ENCODE measurements at places on chromosomes 7 and 10. TPM values are rescaled to one million over a fixed set of nuclear protein-coding genes. Genes with fewer than 3 reads are reported as not detected.

GRCh38 chr7:85196696-85197095 is 9.8 kb upstream of the SEMA3D start:
- H3K4me3 ChIP-seq = no peak overlapping the region
- no peak overlapping the region for H3K27ac ChIP-seq
- no peaks in the 10 kb centered on the region for H3K36me3 ChIP-seq
- no peak for DNase-seq

DNA sequence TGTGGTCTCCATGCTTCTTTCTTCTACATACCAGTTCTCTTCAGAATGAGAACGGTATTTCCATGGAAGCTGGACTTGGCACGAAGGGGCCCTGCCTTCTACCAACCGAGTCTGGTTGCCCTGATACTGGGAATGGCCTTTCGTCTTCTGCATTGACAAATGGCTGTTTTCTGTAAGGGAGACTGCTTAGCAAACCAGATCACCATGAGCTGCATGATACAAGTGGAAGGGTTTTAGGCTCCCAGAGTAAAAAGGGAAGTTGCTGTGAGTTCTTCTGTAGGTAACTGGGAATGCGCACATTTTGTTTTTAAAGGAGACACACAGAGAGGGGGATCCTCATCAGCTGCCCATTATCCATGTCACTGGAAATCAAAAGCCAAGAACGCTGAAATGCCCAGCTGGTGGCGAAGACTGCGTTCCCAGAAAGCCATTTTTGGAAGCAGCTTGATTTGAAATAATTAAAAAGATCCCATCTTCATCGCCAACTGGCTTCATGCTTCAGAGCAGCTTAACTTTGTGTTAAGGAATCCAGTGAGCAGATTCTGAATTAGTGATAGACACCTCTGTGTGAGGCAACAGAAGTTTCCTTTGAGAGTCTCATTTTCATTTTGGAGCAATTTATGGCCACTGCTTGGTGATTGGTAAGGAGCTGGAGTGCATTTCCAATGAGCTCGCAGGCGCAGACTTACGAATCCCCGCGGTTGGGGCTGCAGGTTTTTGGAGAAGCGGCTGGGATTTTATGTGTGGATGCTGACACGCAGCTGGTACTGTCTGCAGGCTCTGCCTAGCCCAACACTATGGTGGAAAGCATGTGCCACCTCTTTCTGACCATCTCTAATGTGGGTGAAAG is 672.7 kb upstream of the FOXK1 start:
- H3K27ac ChIP-seq = no peak overlapping the region
- no peaks in the 10 kb centered on the region for H3K27me3 ChIP-seq
- H3K36me3 ChIP-seq = no peaks in the 10 kb centered on the region
- no peak overlapping the region for H3K4me3 ChIP-seq

DNA sequence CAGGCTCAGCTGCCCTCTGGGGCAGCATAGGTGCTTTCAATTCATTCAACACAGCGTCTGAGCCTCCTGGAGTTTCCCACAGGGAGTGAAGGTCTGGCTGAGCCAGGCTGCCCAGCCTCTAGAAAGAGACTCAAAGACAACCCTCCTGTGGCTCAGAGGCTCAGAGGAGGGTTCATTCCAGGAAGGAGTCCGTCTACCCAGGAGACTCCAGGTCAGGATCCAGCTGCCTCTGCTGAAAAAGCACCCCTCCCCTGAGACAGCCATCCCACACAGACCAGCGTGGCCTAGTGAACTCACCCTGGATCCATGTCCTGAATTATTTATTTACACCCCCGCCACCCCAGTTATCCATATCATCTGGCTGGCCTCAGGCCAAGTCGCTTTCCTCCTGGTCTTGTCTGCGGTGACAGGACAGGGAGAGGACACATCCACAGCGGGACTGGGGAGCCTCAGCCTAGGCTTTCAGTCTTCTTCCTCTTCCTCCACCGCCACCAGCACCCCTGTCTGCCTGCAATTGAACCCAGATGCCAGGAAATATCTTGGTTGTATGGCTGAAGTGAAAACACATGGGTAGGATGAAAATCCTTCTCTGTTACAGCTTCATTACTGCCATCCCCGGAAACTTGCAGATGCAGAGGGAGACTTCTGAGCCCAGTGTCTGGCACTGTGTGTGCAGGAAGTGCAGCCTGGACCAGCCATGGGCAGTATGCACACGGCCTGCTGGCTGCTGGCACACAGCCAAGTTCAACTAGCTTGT is 44.0 kb upstream of the COL13A1 start:
- no peaks in the 10 kb centered on the region for H3K36me3 ChIP-seq
- no peak overlapping the region for H3K4me3 ChIP-seq
- no peaks in the 10 kb centered on the region for H3K27me3 ChIP-seq
- DNase-seq = peak; percentile 17
- H3K4me1 ChIP-seq = no peaks in the 10 kb centered on the region

DNA sequence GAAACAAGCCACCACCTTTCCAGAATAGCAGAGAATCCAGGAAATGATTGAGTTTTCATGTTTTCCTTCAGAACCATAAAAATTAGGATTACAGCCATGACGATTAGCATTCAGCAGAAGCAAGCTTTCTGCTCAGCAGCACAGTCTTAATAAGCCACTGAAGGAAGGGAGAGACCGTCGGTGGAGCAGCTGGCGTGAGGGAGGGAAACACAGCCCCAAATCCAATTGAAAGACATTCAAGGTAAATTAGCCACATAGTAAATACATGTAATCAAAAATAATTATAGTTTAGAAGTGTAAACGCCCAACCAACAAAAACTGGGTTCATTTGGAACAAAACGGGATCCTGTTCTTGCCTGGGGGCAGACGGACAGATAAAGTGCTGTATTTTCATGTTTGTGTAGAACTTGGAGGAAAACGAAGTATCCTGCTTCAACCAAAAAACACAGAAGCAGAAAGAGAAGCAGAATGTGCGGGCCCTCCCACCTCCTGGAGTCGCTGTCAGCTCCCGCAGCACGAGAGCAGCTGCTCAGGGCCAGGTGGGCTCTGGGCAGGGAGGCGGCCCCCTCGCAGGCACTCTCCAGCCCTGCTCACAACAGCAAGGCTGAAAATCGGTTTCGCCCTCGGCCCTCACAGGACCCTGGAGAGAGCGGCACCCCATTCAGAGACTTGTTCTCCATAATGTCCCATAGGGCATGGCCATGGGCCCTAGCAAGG is 84.9 kb downstream of the TCERG1L start:
- no peaks in the 10 kb centered on the region for H3K36me3 ChIP-seq
- no peaks in the 10 kb centered on the region for H3K27me3 ChIP-seq
- no peaks in the 10 kb centered on the region for H3K4me1 ChIP-seq

GRCh38 chr7:24923172-24923865 is 56.7 kb downstream of the OSBPL3 start:
- DNase-seq = no peak
- peak overlapping the region; percentile 7 for H3K27ac ChIP-seq
- no peak overlapping the region for H3K4me3 ChIP-seq
- H3K27me3 ChIP-seq = no peaks in the 10 kb centered on the region
- H3K36me3 ChIP-seq = no peaks in the 10 kb centered on the region

Gene GPNMB
- total RNA-seq = 0.38 TPM

- no peaks in the 10 kb centered on the region for H3K36me3 ChIP-seq
- H3K27me3 ChIP-seq = no peaks in the 10 kb centered on the region
- no peak for DNase-seq
- H3K4me1 ChIP-seq = no peaks in the 10 kb centered on the region
Measured at GRCh38 chr10:33233221-33233620, 101.2 kb downstream of the NRP1 start.

DNA sequence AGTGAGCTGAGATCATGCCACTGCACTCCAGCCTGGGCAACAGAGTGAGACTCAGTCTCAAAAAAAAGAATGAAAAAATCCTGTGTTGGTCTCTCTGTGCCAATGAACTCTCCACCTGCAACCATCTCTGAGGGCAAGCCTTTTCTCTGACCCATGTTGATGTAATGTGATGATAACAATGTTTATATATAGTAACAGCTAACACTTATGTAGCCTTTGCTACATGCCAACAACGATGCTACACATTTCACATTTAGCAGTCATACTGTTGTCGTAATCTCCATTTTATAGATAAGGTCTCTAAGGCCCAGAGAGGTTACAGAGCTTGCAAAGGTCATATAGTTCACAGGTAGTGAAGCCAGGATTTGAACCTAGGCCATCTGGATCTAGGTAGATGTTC is 11.5 kb downstream of the COX15 start:
- no peaks in the 10 kb centered on the region for H3K4me1 ChIP-seq
- no peak overlapping the region for H3K4me3 ChIP-seq
- no peak for DNase-seq
- H3K27me3 ChIP-seq = no peaks in the 10 kb centered on the region
- H3K27ac ChIP-seq = no peak overlapping the region

DNA sequence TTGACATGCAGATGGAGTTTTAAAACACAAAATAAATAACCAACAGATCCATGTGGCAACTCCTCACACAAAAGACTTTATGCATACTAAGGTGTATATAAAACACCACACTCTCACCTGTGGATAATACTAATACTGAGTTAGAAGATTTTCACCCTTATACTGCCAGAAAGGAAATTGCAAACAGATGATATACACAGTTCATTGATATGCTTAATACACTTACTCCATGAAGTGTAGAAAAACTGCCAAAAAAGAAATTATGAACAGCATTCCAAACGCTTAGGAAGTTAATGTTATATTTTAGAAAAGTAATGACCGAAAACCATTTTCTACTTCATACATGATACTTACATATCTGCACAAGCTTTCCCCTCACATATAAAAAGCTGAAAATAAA is 17.6 kb upstream of the SNX13 start:
- no peak overlapping the region for H3K4me3 ChIP-seq
- H3K27me3 ChIP-seq = peaks cover 14% of the 10 kb centered on the region
- H3K27ac ChIP-seq = no peak overlapping the region
- no peaks in the 10 kb centered on the region for H3K36me3 ChIP-seq
- H3K4me1 ChIP-seq = peaks cover 8% of the 10 kb centered on the region

Gene OPALIN
- total RNA-seq = not detected

- no peak overlapping the region for H3K4me3 ChIP-seq
- no peaks in the 10 kb centered on the region for H3K27me3 ChIP-seq
- H3K36me3 ChIP-seq = peaks cover 4% of the 10 kb centered on the region
- no peaks in the 10 kb centered on the region for H3K4me1 ChIP-seq
- no peak overlapping the region for H3K27ac ChIP-seq
- DNase-seq = no peak
Measured at GRCh38 chr10:16856092-16856491, 38.9 kb upstream of the RSU1 start.

DNA sequence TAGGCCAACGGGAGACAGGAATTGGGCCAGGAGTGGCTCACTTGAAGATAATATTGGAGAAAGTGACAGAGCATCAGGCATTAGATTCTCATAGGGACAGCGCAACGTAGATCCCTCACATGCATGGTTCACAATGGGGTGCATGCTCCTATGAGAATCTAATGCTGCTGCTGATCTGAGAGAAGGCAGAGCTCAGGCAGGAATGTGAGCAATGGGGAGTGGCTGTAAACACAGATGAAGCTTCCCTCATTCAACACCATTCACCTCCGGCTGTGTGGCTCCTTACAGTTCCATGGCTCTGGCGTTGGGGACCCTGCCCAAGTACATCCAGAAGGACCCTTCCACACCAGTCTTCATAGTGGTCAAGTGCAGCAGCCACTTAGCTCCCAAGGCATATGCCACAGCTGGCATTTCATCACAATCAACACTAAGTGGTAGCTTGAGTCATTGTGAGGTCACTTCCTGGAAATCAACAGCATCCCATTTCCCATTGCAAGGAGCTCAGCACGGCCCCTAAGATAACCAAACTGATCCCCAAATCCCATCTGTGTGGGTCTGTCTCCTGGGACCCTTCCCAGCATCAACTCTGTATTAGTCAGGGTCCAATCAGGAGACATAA is 174.5 kb downstream of the TPST1 start:
- H3K27me3 ChIP-seq = no peaks in the 10 kb centered on the region
- no peak overlapping the region for H3K4me3 ChIP-seq
- no peak for DNase-seq
- no peaks in the 10 kb centered on the region for H3K4me1 ChIP-seq
- peaks cover 17% of the 10 kb centered on the region for H3K36me3 ChIP-seq

DNA sequence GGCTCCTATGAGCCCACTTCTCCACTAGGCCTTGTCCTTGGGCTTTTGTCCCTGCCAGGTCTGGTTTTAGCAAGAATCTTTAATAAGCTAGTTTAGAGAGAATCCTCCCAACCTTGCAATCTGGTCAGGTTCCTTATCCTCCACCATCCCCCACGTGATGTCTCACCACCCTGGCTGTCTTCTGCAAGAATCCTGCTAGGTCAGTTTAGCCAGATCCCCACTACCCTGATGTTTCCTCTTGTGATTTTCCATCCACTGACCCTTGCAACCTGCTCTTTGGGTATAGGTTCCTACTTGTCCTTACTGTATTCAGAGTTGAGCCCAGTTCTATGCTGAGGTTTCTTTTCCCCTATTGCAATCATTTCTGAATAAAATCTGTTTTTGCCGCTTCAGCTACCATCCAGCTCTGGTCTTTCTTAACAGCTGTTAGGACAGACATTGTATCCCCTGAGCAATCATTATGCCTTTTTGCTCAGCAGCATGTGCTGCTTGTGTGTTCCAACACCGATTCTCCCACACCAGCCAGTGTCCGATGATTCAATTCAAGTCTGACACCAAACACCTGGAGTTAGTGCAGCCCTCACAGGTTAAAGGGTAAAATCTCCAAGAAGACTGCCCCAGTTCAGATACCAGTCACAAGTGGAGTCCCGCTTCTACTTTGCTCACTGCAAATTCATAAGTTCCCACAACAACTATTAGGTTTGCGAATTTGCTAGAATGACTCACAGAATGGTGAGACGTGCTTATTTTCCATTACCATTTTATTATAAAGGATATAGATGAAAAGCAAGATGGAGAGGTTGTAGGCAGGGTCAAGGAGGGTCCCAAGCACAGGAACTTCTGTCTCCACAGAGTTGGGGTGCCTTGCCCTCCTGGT is 62.2 kb upstream of the ADCY1 start:
- no peaks in the 10 kb centered on the region for H3K27me3 ChIP-seq
- no peak for DNase-seq
- no peak overlapping the region for H3K27ac ChIP-seq
- no peak overlapping the region for H3K4me3 ChIP-seq
- no peaks in the 10 kb centered on the region for H3K4me1 ChIP-seq
- no peaks in the 10 kb centered on the region for H3K36me3 ChIP-seq

Gene AKR1E2
- 7.1 TPM for total RNA-seq

Gene NUTM2A
- total RNA-seq = not detected

Gene NPY4R
- total RNA-seq = not detected

DNA sequence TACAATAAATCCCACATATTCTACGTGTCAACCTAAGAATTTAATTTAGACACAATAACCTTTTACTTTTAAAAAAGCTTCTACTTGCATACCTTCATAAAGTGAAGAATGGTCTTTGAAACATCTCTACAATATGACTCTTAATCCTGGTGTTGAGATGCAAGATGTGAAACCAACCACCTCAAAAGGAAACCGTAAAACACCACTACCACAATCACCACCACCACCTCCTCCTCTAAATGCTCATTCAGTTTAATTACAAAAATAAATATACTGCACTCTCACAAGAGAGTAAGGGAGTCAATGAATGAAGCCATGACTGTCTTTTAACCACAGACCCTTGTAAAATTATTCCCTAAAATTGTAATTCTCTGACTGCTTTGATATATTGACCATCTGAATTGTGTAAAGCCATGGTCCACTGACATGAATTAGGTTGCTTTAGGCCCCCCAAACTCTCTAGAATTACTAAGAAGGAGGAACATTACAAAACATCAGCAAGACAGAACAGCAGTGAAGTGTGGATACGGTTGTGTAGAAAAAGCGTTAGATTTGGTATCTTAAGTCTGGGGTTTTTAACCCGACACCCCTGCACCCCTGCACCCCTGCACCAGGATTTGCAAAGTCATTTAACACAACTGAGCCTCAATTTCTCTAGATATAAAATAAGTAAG is 171.4 kb downstream of the SFMBT2 start:
- no peaks in the 10 kb centered on the region for H3K27me3 ChIP-seq
- no peak overlapping the region for H3K4me3 ChIP-seq
- no peak overlapping the region for H3K27ac ChIP-seq
- peaks cover 35% of the 10 kb centered on the region for H3K4me1 ChIP-seq
- peak; percentile 63 for DNase-seq

Measured in activated naive CD4-positive, alpha-beta T cell treated with anti-CD3 and anti-CD28 coated beads for 36 hours (primary cell).